ENCODE measurements at places on chromosomes 4 and X.

- no peak for DNase-seq
These were observed 228.2 kb downstream of the FBXW7 start for GRCh38 chr4:152307669-152308068.

- DNase-seq: no peak
These were observed 15.0 kb upstream of the ELF4 start for GRCh38 chrX:130125091-130125874.

- no peak for DNase-seq
These were observed 1617.7 kb downstream of the RPA4 start for GRCh38 chrX:98501426-98501825.

- no peak for DNase-seq
These were observed 6.3 kb downstream of the KIAA1210 start for GRCh38 chrX:119121341-119121740.

- DNase-seq: no peak
These were observed 247.6 kb downstream of the CBLL2 start for GRCh38 chrX:22520128-22520828.

All from activated CD4-positive, alpha-beta memory T cell treated with anti-CD3 and anti-CD28 coated beads for 36 hours (primary cell).